Pancreas (tissue), 10 donors: ENCODE measurements at places on chromosomes 5 and 9. TPM values are rescaled to one million over a fixed set of nuclear protein-coding genes. Genes with fewer than 3 reads are reported as not detected.

- H3K36me3 ChIP-seq, result peaks cover 65% of the 10 kb centered on the region
- H3K4me3 ChIP-seq, result no peak overlapping the region
- no peaks in the 10 kb centered on the region for H3K27me3 ChIP-seq
- DNase-seq, result no peak
- peak overlapping the region; percentile 41 for H3K27ac ChIP-seq
- no peaks in the 10 kb centered on the region for H3K4me1 ChIP-seq
Observed at GRCh38 chr9:127518091-127518856, 67.0 kb downstream of the LRSAM1 start.

- no peak overlapping the region for H3K27ac ChIP-seq
- no peak for DNase-seq
- H3K27me3 ChIP-seq, result no peaks in the 10 kb centered on the region
- H3K4me1 ChIP-seq, result no peaks in the 10 kb centered on the region
- H3K4me3 ChIP-seq, result no peak overlapping the region
Observed at GRCh38 chr5:125228363-125229070, 482.1 kb upstream of the ZNF608 start.

DNA sequence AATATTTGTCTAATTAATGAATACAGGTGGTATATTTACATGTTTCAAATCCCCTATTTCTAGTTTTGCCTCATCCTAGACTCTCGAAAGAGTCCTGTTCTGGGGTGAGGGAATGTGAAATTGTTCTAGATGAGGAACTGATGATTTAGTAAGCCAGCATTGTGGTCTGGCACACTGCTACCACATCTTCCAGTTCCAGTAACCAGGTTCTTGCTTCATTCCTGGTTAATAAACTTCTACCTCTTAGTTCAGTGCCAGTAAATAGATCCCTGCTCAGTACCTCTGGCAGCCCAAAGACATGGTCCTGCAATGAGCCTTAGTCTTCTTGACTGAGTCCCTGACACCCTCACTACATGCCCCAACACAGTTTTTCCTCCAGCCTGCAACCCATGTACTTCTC, 207.7 kb downstream of the SREK1 start:
- H3K27me3 ChIP-seq, result no peaks in the 10 kb centered on the region
- H3K36me3 ChIP-seq, result no peaks in the 10 kb centered on the region
- H3K27ac ChIP-seq, result no peak overlapping the region
- H3K4me1 ChIP-seq, result no peaks in the 10 kb centered on the region

GRCh38 chr5:89337-90286, 2.4 kb upstream of the PLEKHG4B start:
- H3K27me3 ChIP-seq, result peaks cover 6% of the 10 kb centered on the region

DNA sequence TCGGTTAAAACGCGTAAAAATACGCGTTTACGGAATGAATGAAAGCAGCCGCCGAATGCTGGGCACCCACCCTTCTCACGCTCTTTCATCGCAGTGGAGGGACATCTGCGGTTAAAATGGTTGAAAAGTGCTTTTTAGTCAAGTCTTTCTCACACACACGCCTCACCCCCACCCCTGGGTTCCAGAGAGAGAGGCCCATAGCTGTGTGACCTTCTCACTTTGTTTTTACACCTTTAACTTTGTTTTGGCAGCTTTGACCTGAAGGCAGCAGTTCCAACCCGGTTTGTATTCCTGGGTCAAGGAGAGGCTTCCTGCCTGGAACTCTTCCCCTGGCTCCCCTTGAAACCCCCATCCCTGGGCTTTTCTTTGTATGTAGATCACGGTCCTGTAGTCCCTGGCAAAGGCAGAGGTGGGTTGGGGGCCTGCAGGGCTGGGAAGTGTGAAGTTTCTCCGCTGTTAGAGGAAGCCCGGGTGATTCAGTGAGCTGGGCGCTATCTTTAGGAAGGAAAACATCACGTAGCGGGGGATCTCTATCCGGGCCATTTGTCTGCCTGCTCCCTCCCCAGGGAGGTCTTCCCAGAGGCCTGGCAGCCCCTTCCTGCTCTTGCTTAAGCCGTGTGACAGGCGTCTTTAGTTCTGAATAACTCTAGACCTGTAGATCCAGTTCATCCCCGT, 29.6 kb downstream of the SPRY4 start:
- DNase-seq, result no peak
- H3K4me3 ChIP-seq, result no peak overlapping the region
- no peaks in the 10 kb centered on the region for H3K36me3 ChIP-seq
- H3K4me1 ChIP-seq, result no peaks in the 10 kb centered on the region

DNA sequence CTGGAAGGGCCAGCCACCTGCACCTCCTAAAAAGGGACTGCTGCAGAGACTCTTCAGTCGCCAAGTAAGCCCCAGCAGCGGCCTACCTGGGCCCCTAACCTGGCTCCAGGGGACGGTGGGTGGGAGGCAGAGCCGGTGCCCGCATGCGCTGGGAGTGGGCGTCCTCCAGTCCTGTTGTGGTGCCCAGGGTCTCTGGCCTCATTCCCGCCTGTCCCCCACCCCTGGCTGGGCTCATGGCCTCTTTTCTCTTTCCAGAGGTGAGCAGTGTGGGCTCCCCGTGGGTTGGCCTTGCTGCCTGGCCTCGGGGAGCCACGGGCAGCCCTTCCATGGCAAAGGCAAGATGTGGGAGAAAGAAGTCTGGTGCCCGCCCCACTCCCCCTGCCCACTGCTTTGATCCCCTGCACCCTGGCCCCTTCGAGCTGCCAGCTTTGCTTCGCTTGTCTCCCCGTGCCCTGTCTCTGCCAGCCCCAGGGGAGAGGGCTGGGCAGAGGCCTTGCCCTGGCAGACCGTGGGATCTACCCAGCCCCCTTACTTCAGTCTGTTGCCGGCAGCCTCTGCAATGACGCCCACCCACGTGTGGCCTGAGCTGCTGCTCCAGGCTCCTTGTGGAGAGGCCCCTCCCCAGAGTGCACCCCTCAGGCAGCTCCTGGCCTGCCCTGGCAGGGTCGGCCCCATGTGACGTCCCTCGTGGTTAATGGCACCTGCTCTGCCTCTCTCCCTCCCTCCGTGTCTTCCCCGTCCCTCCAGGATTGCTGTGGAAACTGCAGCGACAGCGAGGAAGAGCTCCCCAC, 5.4 kb upstream of the PRR7 start:
- no peak overlapping the region for H3K4me3 ChIP-seq
- peaks cover 2% of the 10 kb centered on the region for H3K4me1 ChIP-seq
- H3K27ac ChIP-seq, result no peak overlapping the region
- no peaks in the 10 kb centered on the region for H3K27me3 ChIP-seq
- H3K36me3 ChIP-seq, result no peaks in the 10 kb centered on the region

GRCh38 chr5:58595952-58596351, 13.1 kb downstream of the RAB3C start:
- H3K27me3 ChIP-seq, result no peaks in the 10 kb centered on the region
- no peaks in the 10 kb centered on the region for H3K36me3 ChIP-seq
- no peak overlapping the region for H3K27ac ChIP-seq

DNA sequence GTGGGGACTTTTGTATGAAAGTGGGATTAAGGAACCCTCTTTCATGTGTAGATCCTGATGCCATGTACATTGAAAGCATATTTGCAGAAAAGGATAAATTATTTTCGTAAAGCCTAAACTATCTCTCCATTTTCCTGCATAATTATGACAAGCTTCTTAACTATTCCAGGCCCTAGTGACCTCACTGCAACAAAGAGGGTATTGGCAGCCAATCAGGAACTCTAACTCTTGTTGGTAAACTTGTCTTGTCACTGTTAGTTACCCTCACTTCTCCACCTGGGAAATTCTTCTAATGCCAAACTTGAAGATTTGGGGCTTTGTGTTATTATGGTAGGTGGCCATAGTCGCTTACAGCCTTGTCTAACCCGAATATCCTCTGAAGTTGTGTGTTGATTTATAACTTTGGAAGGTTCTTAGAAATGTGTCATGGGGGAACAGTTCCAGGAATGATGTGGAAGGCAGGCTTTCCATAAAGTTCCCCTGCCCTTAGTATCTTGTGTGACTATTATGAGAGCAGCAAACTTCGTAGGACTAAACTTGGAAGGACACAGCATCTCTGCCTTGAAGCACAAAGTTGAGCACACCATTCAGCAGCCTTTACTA, 52.5 kb downstream of the IQGAP2 start:
- H3K36me3 ChIP-seq, result no peaks in the 10 kb centered on the region
- DNase-seq, result no peak
- H3K4me1 ChIP-seq, result peaks cover 25% of the 10 kb centered on the region
- H3K4me3 ChIP-seq, result no peak overlapping the region

- no peaks in the 10 kb centered on the region for H3K36me3 ChIP-seq
- no peaks in the 10 kb centered on the region for H3K27me3 ChIP-seq
- H3K4me1 ChIP-seq, result peaks cover 8% of the 10 kb centered on the region
- DNase-seq, result peak; percentile 65
- no peak overlapping the region for H3K4me3 ChIP-seq
- H3K27ac ChIP-seq, result no peak overlapping the region
Observed at GRCh38 chr9:36625006-36625615, 52.4 kb downstream of the MELK start.

DNA sequence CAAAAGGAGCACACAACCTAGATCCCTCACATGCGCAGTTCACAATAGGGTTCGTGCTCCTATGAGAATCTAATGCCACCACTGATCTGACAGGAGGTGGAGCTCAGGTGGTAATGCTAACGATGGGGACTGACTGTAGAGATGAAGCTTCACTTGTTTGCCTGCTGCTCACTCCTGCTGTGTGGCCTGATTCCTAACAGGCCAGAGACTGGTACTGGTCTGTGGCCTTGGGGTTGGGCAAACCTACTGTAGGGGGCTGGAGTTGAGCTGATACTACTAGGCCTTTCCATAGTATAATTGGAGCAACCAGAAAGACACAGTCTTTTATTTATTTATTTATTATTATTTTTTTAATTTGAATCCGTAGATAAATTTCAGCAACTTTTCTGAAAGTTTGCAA, 5.3 kb downstream of the LNPEP start:
- H3K4me1 ChIP-seq, result peaks cover 4% of the 10 kb centered on the region
- DNase-seq, result no peak
- H3K4me3 ChIP-seq, result no peak overlapping the region
- H3K27me3 ChIP-seq, result no peaks in the 10 kb centered on the region
- H3K27ac ChIP-seq, result no peak overlapping the region

The MLANA gene
- total RNA-seq, result not detected

The CENPH gene
- 0.28 TPM for total RNA-seq

The MZB1 gene
- total RNA-seq, result not detected

The KIAA1958 gene
- total RNA-seq, result 3.5 TPM

The RLN1 gene
- not detected for total RNA-seq

The KIF12 gene
- 51.2 TPM for total RNA-seq

The CYLC2 gene
- total RNA-seq, result not detected
